Motor neuron (in vitro differentiated cells): ENCODE measurements at places on chromosomes 5 and 9. TPM values are rescaled to one million over a fixed set of nuclear protein-coding genes. Genes with fewer than 3 reads are reported as not detected.

The FBLL1 gene
- 23.7 and 36.8 TPM in 2 replicates for total RNA-seq

The RMRP gene
- 22,083 and 65,418 TPM in 2 replicates for total RNA-seq

The IFNA2 gene
- 0.33 TPM in 1 of 2 replicates, not detected in the other for total RNA-seq

The TERT gene
- total RNA-seq = 0.05 TPM in 1 of 2 replicates, not detected in the other

The C9orf153 gene
- 1.0 and 1.1 TPM in 2 replicates for total RNA-seq

The PCDH1 gene
- total RNA-seq = 25.3 and 29.0 TPM in 2 replicates

DNA sequence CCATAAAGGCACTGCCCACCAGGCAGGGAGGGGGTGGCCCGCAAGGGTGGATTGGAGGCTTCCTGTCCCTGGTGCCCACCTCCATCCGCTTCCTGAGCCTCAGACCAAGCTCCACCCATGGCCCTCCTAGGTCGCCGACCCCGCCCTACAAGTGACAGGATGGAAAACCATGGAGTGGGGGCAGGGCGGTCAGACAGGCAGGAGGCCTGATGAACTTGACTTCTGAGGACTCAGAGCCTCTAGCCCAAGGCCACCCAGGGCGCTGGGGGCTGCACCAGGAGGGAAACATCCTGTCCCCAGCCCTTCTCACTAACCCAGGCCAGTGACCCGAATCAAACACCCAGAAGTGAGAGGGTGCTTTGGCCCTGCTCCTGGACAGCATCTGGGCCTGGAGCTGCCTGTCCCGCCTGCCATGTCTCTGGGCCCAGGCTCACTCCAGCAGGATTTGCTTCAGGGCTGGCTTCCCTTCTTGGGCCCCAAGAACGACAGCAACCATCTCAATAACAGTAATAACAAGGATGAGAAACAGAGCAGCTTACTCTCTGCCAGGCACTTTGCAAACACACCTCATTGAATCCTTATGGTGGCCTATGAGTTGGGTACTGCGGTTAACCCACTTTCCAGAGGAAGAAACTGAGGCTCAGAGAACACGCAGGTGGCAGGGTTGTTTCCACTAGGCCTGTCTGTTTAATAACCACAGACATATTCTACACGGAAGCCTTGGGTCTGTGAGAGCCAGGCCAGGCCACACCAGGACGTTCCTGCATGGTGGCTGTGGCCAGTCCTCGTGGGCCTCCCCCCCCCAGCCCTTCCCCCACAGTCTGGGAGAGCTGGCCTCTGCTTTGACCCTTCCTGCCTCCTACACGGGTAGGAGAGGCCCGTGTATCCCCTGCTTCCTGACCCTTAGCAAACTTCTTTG lies 4.4 kb upstream of the ST6GALNAC6 start:
- peak; percentile 47 for ATAC-seq

- ATAC-seq = no peak
These were observed 605.4 kb downstream of the PTPRD start for GRCh38 chr9:10007356-10007755.

DNA sequence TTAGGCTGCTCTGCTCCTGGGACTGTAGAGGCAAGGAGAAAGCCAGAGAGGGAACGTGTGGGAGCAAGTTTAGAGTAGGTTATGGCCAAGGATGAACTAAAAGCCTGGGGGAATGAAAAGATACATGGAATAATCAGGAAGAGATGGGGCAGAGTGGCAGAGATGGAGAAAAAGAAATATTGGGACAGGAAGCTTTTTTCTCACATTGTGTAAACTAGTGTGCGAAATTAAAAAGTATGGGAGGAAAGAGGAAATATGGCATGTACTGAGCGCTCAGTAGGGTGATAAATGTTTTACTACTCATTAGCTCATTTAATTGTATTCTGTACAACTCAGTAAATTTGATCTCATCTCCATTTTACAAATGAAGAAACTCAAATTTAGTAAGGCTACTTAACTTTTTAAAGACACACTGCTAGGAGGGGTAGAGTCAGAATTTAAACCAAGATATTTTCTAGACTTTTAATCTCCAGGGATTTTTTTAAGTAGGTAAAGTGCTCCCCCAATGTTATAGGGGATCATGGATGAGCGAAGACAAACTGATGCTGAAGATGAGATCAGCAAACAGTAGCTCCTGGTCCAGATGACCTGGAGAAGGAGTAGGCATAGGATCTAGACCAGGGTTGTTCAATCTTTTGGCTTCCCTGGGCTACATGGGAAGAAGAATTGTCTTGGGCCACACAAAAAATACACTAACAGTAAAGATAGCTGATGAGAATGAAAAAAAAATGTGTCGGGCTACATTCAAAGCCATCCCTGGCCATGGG lies 30.8 kb downstream of the ALDH1A1 start:
- ATAC-seq = no peak

- no peak for ATAC-seq
These were observed 1262.0 kb upstream of the DMAC1 start for GRCh38 chr9:9061627-9062026.

- no peak for ATAC-seq
These were observed 170.7 kb upstream of the SPRY4 start for GRCh38 chr5:142495531-142495930.

GRCh38 chr9:133527444-133527920 lies 2.7 kb upstream of the MYMK start:
- ATAC-seq = peak; percentile 14

DNA sequence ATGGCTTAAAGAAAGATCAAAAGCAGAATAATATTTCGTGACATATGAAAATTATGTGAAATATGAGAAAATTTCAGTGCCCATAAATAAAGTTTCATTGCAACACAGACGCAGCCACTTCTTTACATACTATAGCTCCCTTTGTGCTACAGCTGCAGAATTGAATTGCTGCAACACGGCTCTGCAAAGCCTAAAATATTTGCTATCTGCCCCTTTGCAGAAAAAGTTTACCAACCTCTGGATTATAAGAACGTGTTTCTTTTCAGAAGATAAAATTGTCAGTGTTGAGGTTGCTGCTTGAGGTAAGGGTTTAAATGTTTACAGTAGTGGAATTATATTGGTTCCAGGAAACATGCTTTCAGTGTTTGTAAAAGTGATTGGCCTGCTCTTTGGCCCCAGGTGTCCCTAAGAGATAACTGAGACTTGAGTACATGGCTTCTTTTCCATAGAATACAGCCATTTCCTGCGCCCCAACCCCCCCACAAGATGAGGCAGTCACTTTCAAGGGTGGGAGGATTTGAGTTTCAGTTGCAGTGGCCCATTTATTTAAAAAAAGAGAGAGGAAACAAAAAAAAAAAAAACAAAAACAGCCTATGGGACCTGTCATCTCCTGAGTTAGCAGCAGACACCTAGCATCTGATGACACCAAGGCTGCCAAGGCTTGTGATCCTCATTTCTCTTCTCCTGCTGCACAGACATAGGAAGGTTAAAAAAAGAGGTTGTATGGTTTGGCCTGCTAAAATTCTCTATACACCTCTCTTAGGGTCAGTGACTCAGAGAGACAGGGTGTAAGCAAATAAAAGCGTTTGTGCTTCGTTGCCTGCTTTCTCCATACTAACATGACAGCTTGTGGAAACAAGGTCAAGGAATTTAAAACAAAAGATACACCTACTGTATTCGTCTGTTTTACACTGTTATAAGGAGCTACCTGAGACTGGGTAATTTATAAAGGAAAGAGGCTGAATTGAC lies 28.0 kb upstream of the HTR4 start:
- no peak for ATAC-seq

DNA sequence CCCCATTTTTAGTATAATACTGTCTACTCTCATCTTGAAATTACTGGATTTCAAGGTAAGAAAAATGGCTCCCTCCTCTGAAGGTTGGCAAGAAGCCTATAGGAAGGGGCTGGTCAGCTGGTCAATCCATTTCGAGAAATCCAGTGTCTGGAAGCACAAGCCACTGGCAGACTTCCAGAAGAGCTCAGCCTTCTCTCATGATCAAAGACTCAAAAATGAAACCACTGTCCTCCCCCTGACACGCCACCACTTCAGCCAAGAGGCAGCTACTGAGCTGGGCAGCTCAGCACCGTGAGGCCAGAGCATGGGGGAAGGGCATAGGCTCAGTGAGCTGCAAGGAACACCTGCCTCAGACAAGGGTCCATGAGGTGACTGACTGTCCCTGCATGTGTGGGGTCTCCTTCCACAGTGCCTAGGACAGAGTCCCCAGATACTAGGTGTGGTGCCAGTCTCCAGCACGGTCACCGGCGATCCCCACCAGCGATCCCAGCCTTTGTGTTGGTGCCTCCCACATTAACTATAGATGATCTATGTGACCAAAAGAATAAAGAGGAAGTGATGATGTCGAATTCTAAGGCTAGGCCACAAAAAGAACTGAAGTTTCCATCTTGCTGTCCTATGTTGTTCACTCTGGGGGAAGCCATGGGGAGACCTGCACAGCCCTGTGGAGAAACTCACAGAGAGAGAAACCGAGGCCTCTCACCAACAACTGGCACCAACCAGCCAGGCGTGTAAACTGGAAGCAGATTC lies 100.1 kb upstream of the LRRTM2 start:
- peak; percentile 16 for ATAC-seq

DNA sequence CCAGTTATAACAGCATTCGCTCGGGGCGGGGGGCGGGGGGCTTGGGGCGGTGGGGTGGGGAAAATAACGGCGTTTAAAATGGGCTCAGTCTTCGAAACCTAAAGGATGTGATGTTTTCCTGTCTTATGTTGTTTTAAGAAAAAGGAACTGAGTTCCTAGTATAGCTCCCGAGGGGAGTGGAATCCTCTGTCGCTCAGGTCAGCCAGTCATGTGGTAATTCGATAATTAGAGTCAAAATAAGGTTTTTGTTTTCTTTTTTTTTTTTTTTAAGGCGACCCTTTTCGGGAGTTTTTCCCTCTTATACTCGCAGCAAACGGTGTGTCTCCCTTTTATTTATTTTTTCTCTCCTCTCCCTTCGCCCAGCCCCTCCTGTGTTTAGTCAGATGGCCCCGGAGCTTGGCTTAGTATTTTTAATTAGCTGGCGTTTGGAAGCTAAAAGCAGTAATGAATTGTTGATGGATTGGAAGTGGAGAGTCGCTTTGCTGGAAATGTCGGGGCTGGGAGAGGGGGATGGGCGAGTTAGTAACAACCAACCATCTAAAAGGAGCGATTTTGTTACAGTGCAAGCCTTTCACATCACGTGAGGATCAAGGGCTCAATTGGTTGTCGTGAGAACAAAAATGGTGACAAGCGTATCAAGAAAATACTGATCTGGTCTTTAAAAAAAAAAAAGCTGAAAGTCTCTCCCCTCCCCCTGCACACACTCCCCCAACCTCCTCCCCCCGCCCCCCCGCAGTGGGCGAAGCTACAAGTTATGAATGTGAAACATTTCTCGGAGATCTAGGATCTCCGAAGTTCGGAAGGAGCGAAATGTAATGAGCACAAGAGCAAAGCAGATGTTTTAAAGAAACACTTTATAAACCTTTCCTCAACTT lies 714 bp upstream of the ZNF608 start:
- peak; percentile 59 for ATAC-seq

- peak; percentile 17 for ATAC-seq
These were observed 67.5 kb downstream of the TLE1 start for GRCh38 chr9:81621785-81622259.

GRCh38 chr5:42951293-42951840 lies 88.8 kb downstream of the ANXA2R start:
- no peak for ATAC-seq

DNA sequence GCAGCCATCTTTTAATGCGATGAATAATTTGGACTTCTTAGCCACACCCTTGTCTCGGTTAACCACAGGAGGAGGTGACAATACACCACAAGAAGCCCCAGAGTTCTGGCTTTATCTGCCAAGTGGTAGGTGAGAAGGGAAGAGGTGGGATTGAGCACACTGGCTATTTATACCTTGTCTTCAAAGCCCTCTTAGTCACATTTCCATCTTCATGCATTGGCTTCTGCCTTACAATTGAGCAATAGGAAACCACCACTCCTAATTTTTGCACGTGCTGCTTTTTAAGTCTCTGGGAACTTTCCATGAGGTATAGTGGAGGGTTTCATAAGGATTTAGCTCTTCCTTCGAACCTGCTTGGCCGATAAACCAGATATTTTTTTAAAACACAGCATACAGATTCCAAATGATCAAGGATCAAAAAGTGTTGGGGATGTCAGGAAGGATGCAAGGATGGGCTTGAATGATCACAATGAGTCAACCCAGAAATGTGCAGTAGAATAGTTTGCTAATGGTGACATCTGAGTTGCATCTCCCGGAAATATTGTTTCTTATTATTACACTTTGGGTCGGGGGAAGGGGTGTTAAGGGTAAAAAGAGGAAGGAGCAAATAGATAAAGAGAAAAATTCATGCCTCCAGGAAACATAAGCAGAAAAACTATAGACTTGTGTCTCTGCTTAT lies 25.5 kb downstream of the PLAC8L1 start:
- ATAC-seq = no peak

DNA sequence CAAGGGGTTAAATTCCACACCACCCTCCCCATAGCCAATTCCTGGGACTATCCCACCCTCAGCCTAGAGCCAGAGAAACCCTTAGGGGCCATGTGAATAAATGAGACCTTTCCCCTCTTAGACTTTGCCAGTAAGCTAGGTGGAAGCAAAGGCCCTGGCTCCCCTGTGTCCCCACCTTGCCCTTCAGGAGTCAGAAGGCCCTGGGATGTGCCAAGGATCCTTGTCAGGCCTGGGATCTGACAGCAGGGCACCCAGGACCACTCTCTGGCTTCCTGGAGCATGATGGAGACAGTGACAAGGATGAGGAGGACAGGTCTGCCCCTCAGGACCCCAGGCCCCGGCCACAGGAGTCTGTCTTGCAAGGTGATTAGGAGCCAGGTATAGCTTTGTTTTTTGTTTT lies 125.0 kb upstream of the HAND1 start:
- ATAC-seq = no peak

GRCh38 chr9:134043531-134043988 lies 18.3 kb downstream of the BRD3OS start:
- ATAC-seq = no peak

DNA sequence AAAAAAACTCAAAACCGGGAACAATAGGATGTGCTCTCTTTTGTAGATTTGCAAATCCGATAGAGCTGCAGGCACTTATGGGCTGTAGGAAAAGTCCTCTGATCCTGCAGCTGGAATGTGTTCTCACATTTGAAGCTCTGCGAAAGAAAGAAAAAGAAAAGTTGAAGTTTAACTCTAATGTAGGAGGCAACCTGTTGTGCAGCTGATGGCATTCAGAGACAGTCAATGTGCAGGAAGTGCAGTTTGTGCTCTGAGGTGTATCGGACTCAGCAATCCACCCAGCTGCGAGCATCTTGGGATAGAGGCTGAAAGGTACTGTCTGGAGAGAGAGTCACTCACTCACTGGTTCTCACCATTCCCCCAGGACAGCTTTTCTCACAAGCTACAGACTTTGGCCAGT lies 339.2 kb downstream of the AGTPBP1 start:
- no peak for ATAC-seq

DNA sequence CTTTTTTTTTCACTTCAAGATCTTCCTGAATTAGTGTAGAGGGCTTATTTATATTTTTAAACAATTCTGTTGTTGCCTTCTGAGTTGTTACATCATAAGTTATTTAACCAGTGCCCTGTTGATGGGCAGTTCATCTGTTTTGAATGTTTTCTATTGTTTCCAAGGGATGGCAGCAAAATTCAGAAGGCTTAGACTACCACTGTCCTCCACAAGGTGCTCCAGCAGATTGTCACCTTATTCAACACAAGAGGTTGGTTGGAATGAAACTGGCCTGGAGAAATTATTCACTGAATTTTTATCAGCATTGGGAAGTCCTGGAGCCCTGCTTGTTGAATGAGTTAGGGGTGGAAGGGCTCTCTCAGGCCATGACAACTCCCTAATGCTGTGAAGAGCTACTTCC lies 1.3 kb upstream of the KLHL9 start:
- no peak for ATAC-seq

- ATAC-seq = no peak
These were observed 44.6 kb downstream of the IRF1 start for GRCh38 chr5:132445930-132446329.

- no peak for ATAC-seq
These were observed 52.5 kb upstream of the IL7R start for GRCh38 chr5:35804201-35804653.

GRCh38 chr5:73673161-73673591 lies 47.2 kb downstream of the ARHGEF28 start:
- no peak for ATAC-seq
